ENCODE measurements at places on chromosomes 6 and 20.

DNA sequence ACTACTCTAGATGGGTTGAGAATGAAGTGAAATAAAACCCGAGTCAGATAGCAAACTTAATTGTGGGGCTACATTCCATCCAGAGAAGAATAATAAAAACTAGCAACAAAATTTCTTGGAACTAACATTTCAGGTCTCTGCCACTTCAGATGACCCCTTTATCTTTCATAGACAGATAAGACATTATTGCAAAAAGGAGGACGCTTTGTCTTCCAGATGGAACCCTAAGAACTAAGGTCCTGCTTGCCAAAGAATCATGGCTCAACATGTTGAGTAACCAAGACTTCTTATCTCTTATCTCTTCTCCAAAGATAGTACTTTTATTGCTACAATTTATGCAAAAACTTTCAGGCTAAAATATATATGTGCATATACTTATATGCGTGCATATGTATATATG lies 221.1 kb upstream of the PREP start:
- DNase-seq: no peak

GRCh38 chr6:137222381-137222780 lies 3.2 kb upstream of the IFNGR1 start:
- no peak for DNase-seq

- DNase-seq: peak; percentile 91
These were observed 28.6 kb downstream of the FOXO3 start for GRCh38 chr6:108589244-108589791.

DNA sequence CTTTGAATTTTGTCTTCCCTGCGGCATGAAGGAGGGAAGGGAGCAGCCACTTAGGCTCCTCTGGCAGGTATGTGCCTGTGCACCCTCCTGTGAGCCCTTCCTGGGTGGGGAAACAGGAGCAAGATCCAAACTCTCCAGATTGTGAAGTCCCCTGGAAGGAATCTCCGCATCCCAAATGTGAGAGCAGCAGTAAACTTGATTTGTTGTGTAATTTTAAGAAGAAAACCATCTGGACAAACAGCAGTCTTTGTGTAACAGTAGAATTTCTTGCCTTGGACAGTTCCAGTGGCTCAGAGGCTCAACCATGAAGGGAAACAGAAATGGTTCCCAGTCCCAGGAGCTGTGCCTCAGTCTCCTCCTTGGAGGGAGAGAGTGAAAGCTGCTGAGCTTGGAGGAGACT lies 39.7 kb downstream of the CDH26 start:
- no peak for DNase-seq

- no peak for DNase-seq
These were observed 2.1 kb downstream of the SOBP start for GRCh38 chr6:107491760-107492660.

DNA sequence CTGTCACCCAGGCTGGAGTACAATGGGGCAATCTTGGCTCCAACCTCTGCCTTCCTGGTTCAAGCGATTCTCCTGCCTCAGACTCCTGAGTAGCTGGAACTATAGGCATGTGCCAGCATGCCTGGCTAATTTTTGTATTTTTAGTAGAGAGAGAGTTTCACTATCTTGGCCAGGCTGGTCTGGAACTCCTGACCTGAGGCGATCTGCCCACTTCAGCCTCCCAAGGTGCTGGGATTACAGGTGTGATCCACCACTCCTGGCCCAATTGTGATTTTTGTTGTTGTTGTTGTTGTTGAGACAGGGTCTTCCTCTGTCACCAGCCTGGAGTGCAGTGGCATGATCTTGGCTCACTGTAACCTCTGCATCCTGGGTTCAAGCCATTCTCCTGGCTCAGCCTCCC lies 69.3 kb downstream of the CBFA2T2 start:
- DNase-seq: no peak

DNA sequence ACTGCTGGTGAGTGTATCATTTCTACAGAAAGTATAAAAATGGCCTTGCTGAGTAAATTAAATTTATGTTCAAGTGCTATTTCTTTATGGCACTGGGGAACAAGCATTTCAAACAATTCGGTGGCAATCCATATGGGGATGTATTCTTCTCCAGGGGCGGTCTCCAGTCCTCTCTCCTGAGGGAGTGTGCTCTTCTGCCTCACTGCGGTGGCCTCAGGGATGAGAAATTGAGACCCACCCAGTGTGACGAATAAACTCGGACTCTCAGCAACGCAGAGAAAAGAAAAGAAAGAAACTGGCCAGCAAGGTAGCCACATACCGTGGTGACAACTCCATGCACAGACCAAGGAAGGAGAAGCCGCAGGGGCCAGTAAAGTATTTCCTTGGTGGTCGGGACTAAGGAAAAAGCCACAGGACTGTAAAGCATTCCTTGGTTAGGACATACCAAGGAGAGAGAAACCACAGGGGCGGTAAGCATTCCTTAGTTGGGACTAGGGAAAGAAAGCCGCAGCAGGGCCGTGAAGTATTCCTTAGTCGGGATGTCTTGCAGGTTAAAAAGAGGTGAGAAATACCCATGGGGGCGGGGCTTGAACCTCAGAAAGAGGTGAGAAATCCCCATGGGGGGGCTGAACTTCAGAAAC lies 13.6 kb upstream of the GOPC start:
- DNase-seq: no peak

- DNase-seq: no peak
These were observed 55.9 kb upstream of the SOX4 start for GRCh38 chr6:21537637-21538036.

- DNase-seq: no peak
These were observed 348.6 kb upstream of the SOX4 start for GRCh38 chr6:21244897-21245470.

DNA sequence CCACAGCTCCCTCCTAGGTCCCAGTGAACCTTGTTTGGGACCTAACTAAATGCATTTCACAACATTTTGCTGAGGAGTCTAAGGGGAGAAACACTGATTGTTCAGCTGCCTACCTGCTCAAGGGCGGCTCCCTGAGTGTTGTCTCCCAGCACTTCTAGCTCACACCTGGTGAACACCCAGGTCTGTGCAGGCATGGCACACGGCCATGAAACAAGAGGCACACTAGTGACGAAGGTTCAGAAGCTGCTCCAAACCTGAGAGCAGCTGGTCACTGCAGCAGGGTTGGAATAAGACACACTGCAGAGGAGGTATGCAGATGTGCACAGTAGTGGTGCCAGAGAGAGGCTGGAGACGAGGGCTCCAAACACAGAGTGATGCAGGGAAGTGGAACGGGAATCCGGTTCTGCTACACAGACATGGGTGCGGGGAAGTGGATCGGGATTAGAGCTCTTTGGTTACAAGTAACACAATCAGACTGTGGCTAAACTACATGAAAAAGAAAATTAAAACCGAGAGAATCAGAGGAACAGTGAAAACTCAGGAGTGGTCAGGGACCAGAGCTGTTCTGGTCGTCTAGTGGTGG lies 486.1 kb upstream of the CDH4 start:
- DNase-seq: no peak

- no peak for DNase-seq
These were observed 54.1 kb upstream of the EXOC2 start for GRCh38 chr6:747028-747427.

DNA sequence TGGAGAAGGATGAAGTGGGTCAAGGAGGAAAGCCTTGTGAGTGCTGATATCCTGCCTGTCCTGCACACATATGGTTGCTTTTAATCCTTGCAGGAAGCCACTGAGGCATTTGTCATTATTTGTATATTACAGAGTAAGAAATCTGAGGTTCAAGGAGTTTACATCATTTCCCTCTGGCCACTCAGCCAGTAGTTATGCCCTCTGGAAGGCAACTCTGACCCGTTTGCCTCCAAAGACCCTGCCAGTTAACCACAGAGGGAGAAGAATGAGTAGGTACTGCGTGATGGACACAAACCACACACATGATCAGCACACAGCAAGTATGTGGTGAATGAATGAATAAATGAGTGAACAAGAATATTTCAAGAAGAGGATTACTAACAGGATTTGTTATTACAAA lies 7.9 kb upstream of the FAM210B start:
- DNase-seq: no peak

DNA sequence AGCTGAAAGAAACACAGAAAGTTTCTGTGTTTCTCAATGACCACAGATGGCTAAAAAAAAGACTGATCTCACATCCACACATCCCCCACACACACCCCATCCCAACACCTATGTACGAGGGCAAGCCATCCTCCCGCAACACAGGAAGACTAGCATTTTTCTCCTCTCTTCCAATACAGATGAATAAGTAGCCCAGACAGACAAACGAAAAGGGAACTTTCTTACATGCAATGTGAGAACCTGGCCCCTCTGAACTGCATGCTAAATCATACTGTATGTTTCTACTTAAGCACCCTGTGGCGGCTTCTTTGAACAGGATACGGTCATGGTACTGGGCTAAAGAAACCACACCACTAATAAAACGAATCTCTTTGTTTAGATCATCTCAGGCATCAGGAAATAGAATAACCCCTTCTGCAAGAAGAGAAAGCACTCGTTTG lies 116.2 kb downstream of the GMDS start:
- no peak for DNase-seq

GRCh38 chr6:5234874-5235273 lies 25.9 kb downstream of the LYRM4 start:
- no peak for DNase-seq

DNA sequence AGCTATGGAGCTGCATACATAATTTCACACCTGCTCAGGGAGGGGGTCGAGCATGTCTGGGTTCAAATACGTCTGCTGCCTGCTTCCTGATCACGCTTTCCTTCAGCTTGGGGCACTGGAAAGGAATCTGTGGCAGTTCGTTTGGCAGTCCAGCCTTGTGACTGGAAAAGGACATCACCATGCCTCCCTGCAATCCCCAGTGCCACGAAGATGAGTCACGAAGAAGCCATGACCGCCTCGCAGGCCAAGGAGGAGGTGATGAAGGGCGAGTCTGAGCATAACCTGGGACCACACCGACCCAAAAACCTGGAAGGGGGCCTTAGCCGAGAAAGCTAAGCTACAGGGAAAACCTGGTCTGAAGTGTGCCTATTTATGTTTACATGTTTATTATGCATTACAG lies 13.1 kb downstream of the JAG1 start:
- DNase-seq: no peak

GRCh38 chr6:56146086-56146485 lies 101.3 kb downstream of the COL21A1 start:
- no peak for DNase-seq

GRCh38 chr6:1603708-1604107 lies 6.0 kb upstream of the FOXC1 start:
- no peak for DNase-seq

GRCh38 chr20:18056174-18057100 lies 1.3 kb downstream of the OVOL2 start:
- DNase-seq: no peak

GRCh38 chr20:44003609-44004008 lies 89.0 kb downstream of the TOX2 start:
- peak; percentile 43 for DNase-seq

GRCh38 chr6:7106752-7107577 lies 796 bp upstream of the RREB1 start:
- peak; percentile 92 for DNase-seq

- no peak for DNase-seq
These were observed 286.2 kb upstream of the QKI start for GRCh38 chr6:163128324-163128723.

GRCh38 chr6:131398176-131398575 lies 174.8 kb upstream of the ARG1 start:
- no peak for DNase-seq

- DNase-seq: no peak
These were observed 26.1 kb downstream of the SCP2D1 start for GRCh38 chr20:18839507-18840247.

DNA sequence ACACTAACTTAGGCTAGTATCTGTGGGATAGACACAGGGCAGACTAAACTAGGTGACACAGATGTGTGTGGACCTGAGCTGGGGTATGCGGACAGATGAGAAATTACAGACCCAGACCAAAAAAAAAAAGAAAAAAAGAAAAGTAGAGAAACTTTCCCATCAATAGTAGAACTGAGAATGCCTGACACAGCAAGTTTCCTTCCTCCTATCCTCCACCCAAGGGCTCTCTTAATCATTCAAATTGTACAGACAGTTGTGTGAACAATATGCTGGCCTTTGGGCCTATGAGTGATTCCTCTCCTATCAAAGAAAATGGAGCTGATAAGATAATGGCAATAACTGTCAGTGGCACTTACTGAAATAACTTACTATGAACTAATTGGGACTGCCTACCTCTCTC lies 226.7 kb upstream of the PRDM1 start:
- no peak for DNase-seq

GRCh38 chr6:153059757-153060156 lies 57.2 kb upstream of the MTRF1L start:
- DNase-seq: no peak

GRCh38 chr6:125749865-125750691 lies 646 bp downstream of the HEY2 start:
- no peak for DNase-seq

GRCh38 chr6:122947355-122947754 lies 48.7 kb upstream of the CLVS2 start:
- no peak for DNase-seq

Data from lower leg skin (tissue), 4 donors.